Caki2 (cell line): ENCODE measurements at places on chromosomes 5 and 9. TPM values are rescaled to one million over a fixed set of nuclear protein-coding genes. Genes with fewer than 3 reads are reported as not detected.

Gene PCDHB3
- not detected in 2 replicates for total RNA-seq

Gene NUTM2F
- not detected in 2 replicates for total RNA-seq

Gene FOXD4L4
- not detected in 2 replicates for total RNA-seq

Gene C1QTNF2
- total RNA-seq = not detected in 2 replicates

DNA sequence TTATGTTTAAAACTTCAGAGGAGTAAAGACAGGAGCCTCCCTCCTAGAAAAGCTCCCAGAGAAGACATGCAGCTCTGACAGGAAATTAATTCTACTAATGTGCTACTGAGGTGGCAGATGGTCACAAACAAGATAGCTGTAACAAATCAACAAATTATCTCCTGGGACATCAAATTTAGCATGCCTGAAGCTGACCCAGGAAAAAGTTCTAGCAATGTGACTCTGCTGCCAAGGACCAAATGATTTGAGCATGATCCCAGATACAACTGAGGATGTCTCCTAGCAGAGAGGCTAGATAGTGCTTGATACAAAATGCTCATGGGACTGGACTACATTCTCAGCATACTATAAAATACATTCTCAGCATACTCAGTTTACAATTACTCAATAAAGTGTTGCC lies 413.5 kb upstream of the SMC2 start:
- DNase-seq = no peak

- no peak for DNase-seq
Observed at GRCh38 chr5:56090793-56091460, 96.2 kb upstream of the IL6ST start.

GRCh38 chr5:16871746-16872339 lies 64.2 kb downstream of the MYO10 start:
- DNase-seq = no peak

- no peak for DNase-seq
Observed at GRCh38 chr5:79619854-79620253, 7.6 kb downstream of the TENT2 start.

DNA sequence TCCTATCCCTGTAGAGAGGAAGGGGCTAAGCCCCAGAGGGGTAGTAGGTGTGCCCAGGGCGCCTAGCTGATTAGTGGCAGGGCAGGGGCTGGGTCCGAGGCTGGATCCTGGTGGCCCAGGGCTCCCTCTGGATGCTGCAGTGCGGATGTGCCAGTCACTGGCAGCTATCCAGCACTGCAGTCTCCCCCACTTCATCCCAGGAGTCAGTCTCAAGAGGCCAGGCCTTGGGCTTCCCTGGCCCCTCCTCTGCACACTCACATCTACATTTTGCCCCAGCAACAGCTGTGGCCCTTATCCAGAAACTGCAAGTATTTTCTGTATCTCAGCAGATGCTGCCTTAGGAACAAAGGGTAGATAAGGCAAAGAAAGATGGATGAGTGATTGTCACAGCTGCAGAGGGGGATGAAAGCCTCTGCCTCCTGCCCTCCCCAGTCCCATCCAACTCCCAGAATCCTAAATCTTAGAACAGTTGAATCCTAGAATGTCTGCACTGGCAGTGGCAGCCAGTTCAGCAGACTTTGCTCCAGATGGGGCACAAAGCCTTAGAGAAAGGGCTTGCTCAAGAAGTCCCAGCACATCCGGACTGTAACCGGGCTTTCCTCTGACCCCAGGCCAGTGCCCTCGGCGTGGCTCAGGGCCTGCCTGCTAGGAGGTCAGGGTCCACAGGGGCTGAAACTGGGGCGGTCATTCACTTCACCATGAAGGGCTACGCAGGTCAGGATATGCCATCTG lies 1.6 kb downstream of the ANXA6 start:
- DNase-seq = no peak

GRCh38 chr5:14490309-14490711 lies 91.3 kb upstream of the OTULINL start:
- no peak for DNase-seq
